NCI-H1105 (cell line): ENCODE measurements at places on chromosomes 1 and 21.

DNA sequence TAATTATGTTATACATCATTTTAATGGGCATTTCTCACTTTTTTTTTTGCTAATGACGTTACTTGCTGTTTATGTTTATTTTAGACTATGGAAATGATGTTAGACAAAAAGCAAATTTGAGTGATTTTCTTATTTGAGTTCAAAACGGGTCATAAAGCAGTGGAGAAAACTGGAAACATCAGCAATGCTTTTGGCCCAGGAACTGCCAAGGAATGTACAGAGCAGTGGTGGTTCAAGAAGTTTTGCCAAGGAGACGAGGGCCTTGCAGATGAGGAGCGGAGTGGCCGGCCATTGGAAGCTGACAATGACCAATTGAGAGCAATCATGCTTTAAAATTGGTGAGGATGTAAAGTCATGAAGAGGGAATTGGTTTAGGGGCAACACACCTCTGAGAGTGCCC, 32.1 kb upstream of the KCNE2 start:
- DNase-seq = no peak

GRCh38 chr1:87594736-87595383, 266.2 kb downstream of the LMO4 start:
- DNase-seq = no peak

DNA sequence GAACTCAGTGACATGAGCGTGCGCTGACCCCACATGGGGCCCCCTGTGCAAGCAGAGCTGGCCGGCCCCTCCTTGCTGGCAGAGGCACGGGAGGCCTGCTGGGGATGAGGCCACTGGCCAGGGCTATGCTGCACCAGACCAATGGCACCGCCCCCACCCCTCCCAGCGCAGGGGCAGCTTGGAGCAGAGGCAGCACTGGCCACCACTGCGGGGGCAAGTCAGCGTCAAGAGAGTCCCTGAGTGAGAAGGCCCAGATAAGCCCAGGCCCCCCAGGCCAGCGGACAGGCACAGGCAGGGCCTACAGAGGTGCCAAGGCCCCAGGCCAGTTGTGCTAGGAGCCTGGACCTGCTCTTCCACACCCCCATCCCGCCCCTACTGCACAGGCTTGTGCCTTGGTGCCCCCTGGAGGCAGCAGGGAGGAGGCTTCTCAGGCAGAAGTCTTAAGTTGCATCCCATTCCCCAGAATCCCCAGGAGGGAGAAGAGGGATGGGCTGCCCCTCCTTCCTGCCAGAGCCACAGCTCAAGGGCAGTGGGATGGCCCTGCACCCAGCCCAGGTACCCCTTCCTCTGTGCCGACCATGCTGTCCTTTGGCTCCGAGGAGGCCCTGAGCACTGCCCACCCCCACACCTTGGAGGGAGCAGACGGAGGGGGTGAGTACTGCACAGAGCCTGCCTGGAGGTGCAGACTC, 35.8 kb downstream of the EPHX1 start:
- DNase-seq = no peak

- DNase-seq = no peak
Observed at GRCh38 chr1:232239998-232240397, 389.9 kb downstream of the SIPA1L2 start.

- no peak for DNase-seq
Observed at GRCh38 chr1:204641936-204642335, 43.6 kb downstream of the LRRN2 start.

GRCh38 chr1:241536304-241536703, 4.1 kb downstream of the KMO start:
- DNase-seq = no peak

- DNase-seq = no peak
Observed at GRCh38 chr1:15851210-15852035, 3.9 kb downstream of the SPEN start.

DNA sequence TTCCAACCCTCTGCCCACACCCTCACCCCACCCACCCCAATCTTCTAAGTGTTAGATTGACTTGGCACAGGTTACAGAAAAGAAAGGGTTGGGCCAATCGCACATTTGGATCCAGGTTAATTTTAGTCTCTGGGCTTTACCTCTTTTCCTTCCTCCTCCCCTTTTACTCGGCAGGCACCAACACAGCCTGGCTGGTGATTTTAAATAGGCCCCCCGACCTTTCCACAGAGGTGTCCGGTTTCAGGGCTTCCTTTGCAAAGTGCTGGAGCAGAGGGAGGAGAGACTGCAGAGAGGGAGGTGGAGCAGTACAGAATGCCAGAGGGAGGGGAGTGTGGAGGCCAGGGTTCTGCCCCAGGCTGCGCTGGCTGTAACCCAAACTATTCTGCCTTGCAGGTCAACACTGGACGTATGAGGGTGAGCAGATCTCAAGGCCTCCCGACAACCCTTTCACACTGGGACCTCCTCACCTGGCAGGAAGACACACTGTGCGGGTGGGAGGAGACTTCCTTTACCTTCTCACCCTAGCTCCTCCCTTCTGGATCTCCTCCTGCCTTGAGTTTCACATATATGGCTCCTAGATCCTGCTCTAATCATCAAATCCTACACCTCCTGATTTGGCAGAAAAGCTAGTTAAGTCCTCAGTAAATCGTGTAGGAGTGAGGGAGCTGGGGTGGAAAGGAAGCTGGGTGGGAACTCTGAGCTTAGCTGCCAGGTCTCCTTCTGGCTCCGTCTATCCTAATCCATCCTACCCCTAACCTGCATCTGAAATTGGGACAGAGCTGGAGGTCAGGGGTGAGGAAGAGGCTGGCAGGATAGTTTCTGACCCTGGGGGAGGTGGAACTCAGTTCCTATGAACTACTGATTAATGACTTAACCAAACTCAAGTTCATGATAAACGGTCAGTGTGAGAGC, 2.4 kb downstream of the CA14 start:
- peak; percentile 55 for DNase-seq

DNA sequence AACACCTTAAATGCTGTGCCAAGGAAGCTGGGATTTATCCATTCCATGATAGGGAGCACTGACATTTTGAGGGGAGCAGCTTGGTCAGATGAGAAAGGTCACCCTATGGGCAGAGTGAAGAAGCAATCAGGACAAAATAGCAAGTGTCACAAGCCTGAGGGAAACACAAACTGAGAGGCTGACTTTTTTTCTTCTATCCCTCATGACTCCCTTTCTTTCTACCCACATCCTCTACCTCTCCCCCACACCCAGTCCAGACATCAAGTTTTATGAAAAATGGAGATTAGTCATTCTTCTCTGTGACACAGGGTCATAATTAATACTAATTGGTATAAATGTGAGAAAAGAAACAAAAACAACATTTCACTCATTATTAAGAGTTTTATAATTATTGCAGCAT, 103.1 kb downstream of the SLC25A24 start:
- no peak for DNase-seq

DNA sequence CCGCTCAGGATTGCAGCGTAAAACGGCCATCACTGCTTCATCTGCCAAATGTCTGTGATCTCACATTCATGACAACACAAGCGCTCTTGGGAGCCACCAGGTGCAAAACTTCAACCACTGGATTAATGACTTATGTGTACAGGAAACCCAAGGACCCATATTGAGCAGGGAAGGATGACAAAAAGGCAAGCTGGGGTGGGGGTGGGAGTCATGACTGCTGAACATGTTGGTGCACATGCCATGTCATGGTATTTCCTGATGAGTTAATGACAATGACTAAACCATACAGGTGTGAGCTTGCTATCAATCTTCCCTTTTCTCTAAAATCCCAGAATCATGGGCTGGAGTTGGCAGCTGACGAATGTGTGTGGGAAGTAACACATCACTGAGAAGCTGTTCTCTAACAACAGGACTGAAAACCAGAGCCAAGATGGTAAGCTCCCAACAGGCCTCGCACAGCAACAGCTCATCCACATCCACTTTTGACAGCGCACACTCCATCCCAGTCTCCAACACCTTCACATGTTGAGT, 3.1 kb upstream of the SH2D5 start:
- no peak for DNase-seq

GRCh38 chr1:178566187-178566586, 53.3 kb downstream of the TEX35 start:
- DNase-seq = no peak

DNA sequence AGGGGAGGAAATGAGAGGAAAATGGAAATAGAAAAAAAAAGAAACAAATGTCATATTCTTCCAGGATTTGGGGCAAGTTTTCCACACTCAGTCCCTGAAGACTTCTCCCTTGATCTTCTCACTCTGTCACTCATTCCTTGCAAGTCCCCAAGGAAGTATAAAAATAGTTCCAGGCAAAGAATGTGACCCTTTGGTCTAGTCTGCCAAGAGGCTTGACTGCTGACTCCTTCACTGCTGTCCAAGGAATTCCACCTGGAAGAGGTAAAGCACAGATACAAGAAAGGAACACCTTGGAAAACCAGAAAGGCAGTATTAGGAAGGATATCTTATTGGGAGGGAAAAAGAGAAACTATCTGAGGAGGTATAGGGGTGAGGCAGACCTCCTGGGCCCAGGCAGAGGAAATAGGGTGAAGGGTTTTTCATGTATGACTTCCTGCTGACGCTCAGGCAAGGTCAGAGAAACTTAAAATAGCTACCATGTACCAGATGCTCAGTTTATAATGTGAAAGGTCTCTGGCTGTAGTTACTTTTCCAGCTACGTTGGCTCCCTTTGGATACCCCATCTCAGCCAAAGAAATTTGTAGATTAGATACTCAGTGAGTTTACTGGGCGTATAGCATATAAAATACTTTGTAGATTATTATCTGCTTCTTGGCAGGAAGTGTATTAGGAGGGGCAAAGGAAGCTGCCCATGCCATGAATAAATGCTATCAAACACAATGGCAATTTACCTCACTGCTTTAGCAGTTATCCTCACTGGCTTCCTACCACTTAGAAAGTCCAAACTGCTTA, 2.0 kb upstream of the GJA5 start:
- no peak for DNase-seq

DNA sequence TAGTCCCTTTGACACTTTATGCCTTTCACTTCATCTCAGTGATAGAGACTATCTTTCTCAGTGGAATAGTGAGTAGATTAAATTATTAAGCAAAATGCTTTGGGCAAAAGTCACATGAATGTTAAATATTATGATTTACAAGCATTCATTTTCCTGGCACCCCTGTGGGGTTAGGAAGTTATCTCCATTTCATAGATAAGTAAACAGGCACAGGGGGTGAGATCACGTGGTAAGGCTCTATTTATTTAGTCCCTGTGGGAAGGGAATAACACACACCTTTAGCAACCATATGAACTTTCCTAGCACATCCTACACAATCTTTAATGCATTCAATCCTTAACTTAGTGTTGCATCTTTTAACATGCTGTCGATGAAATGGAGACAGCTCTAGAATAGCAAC, 12.3 kb downstream of the PSMB2 start:
- DNase-seq = no peak

- no peak for DNase-seq
Observed at GRCh38 chr1:60620087-60620486, 462.3 kb upstream of the NFIA start.

GRCh38 chr1:234588386-234588785, 21.6 kb downstream of the IRF2BP2 start:
- no peak for DNase-seq

DNA sequence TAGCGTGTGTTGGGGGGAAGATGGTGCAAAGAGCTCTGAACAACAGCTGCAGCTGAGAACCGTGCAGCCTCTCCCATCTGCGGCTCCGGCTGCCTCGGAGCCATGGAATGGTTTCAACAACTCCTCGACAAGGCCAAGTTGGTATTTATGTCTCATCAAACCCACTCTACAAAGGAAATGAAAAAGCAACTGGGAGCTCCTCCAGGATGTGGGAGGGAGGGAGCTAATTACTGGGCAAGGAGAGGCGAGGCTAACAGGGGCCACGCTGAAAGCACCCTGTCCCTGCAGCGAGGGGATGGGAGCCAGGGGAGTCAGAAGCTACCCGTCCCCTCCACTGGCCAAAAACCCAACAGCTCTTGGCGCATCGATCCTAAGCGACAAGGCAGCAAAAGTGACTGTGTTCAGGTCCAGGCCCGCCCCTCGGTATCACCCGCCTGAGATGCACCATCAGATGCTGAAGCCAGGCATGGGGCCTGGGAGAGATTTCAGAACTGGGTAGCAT, 63.1 kb downstream of the ACOT7 start:
- DNase-seq = no peak

GRCh38 chr21:44867464-44867863, 6.0 kb downstream of the PTTG1IP start:
- no peak for DNase-seq

GRCh38 chr1:115052454-115053083, 22.9 kb downstream of the TSHB start:
- DNase-seq = peak; percentile 82

- DNase-seq = no peak
Observed at GRCh38 chr1:245148861-245149260, 5.9 kb upstream of the KIF26B start.

DNA sequence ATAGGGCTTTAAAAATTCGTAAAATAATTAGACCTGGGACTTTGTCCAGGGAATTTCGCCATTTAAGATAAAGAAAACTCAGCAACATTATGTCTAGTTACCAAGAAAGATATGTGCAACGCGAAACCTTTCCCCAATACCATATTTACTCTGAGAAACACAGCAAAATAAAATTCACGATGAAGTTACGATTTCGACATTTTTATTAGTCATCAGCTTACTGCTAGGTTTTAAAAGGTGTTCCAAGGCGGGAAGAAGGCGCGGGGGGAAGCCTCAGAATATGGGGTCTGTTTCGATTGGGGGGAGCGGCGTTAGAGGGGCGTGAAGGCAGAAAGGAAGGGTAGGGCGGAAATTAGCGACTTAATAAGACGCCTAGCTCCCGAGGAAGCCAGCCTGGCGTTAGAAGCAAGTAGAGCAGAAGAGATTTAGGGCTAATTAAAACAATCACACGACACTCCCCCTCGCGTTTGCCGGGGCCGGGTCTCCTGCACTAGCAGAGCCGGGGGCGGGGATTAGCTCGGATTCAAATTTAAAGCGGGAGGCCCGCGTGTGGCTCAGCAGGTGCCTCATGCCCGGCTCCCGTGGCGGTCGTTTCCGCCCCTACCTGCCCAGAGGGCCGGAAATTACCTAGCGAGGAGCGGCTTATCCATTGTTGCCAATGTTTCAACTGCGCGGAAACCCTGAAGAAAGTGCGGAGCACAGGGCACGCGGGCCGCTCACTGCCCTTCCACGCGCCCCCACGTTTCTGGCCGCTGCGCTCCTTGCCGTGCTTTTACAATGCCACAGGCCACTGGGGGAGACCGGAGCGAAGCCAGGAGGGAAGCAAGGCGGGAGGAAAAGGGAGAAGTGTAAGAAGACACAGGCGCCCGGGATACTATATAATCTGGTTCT, 795 bp upstream of the POU2F1 start:
- peak; percentile 96 for DNase-seq

- DNase-seq = peak; percentile 69
Observed at GRCh38 chr1:81478219-81478618, 322.5 kb upstream of the ADGRL2 start.

- DNase-seq = no peak
Observed at GRCh38 chr1:234756066-234756774, 146.2 kb upstream of the IRF2BP2 start.

GRCh38 chr1:108570128-108570527, 10.2 kb downstream of the EEIG2 start:
- no peak for DNase-seq

GRCh38 chr1:232856541-232856940, 51.3 kb downstream of the MAP10 start:
- DNase-seq = no peak

GRCh38 chr1:33758698-33759097, 105.2 kb upstream of the HMGB4 start:
- no peak for DNase-seq

GRCh38 chr1:241611063-241611462, 29.1 kb downstream of the CHML start:
- DNase-seq = no peak

GRCh38 chr1:184390889-184391288, 4.1 kb downstream of the C1orf21 start:
- no peak for DNase-seq
